Stimulated activated CD8-positive, alpha-beta memory T cell treated with anti-CD3 and anti-CD28 coated beads, Interleukin-4, amount 100 ng/mL, for 1 hour (primary cell): ENCODE measurements at places on chromosomes 7 and 10.

DNA sequence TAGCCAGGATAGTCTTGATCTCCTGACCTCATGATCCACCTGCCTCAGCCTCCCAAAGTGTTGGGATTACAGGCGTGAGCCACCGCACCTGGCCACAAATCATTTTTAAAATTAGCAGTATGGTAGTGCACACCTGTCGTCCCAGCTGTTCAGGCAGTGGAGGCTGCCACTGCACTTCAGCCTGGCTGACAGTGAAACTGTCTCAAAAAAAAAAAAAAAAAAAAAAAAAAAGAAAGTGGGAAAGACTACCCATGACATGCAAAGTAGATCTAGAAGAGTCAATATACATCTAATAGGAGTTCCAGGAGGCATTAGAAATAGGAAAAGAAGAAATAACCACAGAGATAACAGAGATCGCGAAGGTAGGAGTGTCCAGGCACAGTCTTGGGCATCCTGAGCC, 3.2 kb downstream of the CSGALNACT2 start:
- no peak for DNase-seq

DNA sequence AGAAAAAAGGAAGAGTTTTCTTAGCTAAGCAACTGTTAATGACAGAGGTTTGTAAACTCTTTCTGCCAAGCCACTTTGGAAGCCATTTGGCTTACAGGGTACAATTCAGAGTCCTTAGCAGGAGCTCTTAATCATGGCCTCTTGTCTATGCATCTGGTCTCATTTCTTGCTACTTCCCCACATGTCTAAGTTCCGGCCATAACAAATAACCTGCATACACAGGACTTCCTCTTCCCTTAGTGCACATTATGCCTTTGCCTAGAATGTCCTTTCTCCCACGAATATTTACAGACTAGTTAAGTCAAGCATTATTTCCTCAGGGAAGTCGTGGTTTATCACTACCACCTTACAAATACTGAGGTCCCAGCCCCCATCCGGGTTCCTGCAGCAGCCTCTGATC, 8.6 kb upstream of the UPF2 start:
- no peak for DNase-seq

- no peak for DNase-seq
Observed at GRCh38 chr10:45380903-45381620, 7.0 kb downstream of the ALOX5 start.

DNA sequence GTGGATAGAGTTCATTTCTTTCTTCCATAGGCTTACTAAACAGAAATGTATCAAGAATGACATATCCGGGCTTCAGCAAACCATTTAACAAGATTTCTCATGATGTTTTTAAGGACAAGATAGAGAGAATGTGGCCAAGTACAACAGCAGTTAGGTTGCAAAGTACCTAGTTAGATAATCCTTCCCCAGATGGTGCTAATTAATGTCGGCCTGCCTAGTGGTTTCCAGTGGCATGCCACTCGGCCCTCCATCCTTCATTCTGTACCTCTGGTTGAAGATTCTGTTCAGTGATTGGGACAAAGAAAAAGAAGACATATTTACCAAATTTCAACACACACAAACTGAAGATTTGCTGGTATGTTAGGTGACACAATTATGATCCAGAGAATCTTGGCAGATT, 212.1 kb downstream of the MACC1 start:
- no peak for DNase-seq

GRCh38 chr10:28587970-28588290, 55.0 kb downstream of the WAC start:
- no peak for DNase-seq

DNA sequence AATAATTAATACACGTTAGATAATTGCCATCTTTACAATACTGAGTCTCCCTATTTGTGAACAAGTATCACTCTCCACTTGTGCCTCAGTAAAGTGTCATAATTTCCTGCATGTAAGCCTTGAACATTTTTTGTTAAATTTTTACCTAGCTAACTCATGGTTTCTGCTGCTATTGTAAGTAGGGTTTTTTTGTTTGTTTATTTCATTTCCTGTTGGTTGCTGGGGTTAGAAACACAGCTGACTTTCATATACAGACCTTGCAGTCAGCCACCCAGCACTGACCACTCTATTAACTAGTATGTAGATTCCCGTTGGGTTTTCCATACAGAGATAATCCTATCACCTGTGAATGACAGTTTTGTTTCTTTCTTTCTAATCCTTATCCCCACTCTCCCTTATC, 133.3 kb downstream of the MPP7 start:
- no peak for DNase-seq

DNA sequence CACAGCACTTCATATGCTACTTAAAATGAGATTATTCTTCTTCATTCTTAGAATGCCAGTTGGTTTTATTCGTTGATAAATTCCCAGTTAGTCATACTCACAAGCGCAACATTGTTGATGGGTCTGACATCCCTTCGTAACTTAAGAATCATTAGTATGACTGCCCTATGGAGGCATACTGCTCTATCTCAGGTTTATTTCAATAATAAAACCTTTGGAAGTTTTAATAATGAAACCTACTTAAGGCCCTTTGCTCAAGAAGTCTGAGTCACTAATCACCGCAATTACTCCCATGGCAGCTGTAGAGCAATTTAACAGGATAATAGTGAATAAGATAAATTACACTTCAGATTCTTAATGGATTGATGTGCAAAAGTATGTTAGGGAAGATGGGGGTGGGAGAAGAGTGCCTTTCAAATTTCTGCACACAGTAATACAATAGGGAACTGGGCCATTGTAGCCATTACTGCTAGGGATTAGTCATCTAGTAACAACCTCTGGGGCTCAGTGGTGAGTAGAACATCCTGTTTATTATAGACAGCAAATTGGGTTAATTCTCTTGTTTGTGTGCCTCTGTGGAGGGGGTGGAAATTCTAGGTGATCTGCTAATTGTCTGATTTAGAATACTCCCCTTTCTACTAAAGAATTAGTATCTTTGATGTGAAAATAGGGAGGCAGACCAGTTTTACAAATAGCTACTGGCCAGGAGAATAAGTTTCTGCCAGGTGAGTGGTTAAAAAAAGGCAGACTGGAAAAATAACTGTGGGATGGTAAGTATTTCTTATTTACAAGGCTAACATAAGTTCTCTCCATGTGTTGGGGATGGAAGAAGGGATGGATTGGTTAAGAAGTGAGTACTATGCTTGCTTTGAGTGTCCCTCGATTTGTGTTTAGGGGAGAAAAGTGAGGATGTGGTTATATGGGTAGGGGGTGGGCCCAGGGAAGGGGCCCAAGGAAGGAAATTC, 74.5 kb upstream of the VKORC1L1 start:
- DNase-seq: no peak

DNA sequence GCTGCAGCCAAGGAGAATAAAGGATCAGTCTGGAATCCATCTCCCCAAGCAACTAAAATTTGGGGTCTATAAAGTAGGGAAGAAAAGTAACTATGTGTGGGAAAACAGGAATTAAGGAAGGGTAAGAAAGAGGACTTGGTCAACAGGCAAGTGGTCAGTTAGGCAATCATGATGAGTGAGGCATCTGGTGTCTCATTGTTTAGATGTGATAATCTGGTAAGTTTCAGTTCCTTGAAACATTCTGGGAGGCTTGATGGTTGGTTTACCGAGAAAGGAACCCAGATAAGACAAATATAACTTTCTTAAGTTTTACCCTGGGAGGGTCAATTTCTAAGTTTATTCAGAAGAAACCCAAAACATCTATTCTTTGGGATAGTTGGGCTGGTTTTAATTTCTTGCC, 22.3 kb downstream of the HYAL4 start:
- no peak for DNase-seq

- DNase-seq: no peak
Observed at GRCh38 chr10:110263164-110263563, 41.6 kb downstream of the SMNDC1 start.

- DNase-seq: no peak
Observed at GRCh38 chr7:111568419-111568818, 6.1 kb upstream of the IMMP2L start.

- DNase-seq: no peak
Observed at GRCh38 chr7:130379921-130380860, at the start of gene CPA1. TSS of gene CPA1 (plus strand) at chr7:130380494. CDS start at chr7:130380521, 27 bp downstream.

GRCh38 chr7:30567081-30567480, 27.6 kb upstream of the GARS1 start:
- no peak for DNase-seq

- DNase-seq: no peak
Observed at GRCh38 chr7:2720024-2720423, 32.0 kb downstream of the AMZ1 start.

- DNase-seq: no peak
Observed at GRCh38 chr7:121180436-121181063, 148.2 kb upstream of the WNT16 start.

GRCh38 chr10:43000021-43000411, 76.9 kb upstream of the RET start:
- DNase-seq: no peak

- no peak for DNase-seq
Observed at GRCh38 chr7:53473371-53473770, 437.9 kb downstream of the POM121L12 start.

GRCh38 chr7:121300685-121301420, 27.9 kb upstream of the WNT16 start:
- no peak for DNase-seq

DNA sequence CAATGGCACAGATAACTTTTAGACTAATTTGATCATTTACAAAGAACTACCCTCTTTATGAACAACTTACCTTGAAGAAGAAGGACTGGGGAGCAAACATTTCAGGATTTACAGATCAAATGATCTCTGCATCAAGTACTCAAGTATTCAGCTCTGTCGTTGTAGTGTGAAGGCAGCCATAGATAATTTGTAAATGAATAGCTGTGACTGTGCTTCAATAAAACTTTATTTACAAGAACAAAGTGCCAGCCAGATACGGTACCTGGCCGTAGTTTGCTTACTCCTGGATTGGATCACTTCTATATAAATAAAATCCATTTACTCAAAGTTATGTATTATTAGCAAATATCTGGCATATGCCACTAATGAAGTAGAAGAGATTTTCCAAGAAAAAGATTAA, 388.2 kb upstream of the SEMA3A start:
- DNase-seq: no peak

DNA sequence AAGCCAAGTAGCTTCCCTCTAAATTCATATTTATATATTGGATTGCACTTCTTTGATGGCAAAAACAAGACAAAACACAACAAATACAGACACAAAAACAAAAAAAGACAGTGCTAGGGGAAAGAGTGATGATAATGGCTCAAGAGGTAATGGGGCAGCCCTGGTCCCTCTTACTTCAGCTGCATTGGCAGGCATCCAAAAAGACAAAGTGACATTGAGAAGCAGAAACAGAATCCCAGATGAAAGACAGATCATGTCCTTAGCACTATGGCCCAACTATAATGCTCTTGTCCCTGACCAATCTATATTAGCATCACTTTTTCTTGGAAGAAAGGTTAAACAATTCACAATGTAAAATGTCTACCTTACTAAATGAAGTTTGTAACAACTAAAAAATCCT, 76.2 kb downstream of the GPR85 start:
- DNase-seq: no peak

DNA sequence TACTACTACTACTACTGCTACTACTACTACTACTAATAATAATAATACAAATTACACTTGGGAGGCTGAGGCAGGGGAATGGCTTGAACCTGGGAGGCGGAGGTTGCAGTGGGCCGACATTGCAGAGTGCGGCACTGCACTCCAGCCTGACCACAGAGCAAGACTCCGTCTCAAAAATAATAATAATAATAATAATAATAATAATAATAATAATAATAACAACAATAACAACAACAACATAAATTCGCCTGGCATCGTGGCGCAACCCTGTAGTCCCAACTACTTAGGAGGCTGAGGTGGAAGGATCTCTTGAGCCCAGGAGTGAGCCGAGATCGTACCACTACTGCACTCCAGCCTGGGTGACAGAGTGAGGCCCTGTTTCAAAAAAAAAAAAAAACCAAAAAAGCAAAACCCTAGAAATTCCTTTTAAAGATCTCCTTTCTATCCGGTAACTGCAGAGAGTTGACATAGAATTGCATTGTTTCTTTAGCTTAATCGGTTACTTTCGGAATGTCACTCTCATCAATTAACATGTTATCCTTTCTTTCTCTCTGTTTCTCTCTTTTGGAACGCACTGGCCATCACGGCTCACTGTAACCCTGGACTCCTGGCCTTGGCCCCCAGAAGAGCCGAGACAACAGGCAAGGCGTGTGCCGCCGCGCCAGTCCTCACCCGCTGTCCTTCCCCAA, 972 bp downstream of the PHYH start:
- DNase-seq: no peak

- no peak for DNase-seq
Observed at GRCh38 chr10:104117839-104118323, 4.1 kb upstream of the SFR1 start.

- no peak for DNase-seq
Observed at GRCh38 chr10:60417024-60417423, 27.3 kb upstream of the ANK3 start.

DNA sequence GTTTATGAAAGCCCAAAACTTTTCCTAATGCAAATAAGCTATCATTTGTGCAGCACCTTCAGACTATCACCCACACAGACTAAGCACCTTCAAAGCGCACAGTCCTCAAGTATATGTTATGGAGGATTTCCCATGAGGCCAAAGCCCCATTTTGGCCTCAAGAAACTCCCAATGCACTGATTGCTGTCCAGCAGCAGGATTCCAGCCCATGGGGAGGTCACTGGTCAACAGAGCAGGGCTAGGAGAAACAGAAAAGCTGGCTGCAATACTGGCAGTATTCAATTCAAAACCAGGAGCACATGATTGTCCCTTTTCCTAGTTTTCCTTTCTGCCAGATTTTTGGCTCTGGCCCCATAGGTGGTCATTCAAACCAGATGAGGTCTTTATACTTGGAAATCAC, 24.5 kb upstream of the KIAA1217 start:
- no peak for DNase-seq

- DNase-seq: no peak
Observed at GRCh38 chr10:2427412-2427811, 639.9 kb upstream of the PFKP start.

- DNase-seq: no peak
Observed at GRCh38 chr7:46781901-46782439, 799.9 kb downstream of the TNS3 start.

GRCh38 chr7:108794466-108794865, 224.8 kb downstream of the DNAJB9 start:
- DNase-seq: no peak

DNA sequence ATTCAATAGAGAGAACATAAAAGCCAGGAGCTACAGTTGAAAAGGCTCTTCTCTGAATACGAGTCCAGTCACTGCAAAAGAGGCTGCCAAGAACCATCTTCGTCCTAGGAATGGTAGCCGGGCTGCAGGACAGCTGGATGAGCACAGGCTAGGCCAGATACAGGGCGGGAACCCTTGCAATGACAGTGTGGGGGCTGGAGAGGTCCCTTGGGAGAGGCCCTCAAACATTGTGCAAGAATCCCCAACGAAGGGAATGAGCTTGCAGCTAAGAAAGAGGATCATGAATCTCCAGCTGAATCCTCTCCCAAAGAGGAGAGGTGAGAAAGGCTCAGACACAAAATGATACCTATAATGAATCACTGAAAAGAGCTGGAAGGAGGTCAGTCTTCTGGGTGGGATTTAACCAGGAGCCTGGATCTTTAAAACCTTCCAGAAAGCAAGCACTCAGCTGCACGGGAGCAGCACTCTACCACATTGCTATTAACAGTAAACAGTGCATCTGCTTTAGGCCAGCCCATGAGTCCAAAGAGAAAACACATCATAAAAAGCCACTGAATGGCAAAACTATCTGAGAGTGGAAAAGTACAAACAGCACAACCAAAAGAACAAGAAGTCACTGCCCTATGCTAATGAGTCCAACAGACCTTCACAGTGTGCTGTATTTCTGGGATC, 287.9 kb downstream of the TNS3 start:
- DNase-seq: no peak

GRCh38 chr10:14563359-14563940, 211.2 kb downstream of the FAM107B start:
- no peak for DNase-seq
